ENCODE measurements at places on chromosomes 3 and 15.

DNA sequence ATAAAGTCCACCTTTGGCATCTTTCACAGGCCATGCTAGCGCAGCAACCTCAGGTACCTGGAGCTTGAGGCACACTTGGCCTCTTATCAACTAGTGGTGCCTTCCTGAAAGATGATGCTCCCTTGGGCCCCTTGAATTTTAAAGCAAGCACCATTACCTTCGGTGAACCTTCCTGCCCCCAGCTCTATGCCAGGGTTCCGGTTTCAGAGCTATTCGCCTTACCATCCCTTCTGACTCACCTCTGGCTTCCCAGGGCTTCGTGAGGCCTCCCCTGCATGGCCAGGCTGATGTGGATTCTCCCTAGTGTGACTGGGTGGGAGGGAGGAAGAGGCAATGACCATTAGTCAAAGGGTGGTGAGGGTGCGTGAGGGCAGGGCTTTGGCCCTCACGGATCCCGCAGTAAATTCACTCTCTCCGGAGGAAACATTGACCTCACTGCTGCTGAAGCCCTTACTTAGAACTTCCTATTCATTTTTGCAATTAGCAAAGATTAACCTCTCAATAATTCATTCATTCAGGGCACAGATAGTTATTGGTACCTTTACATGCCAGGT, 16.3 kb downstream of the BHLHE40 start:
- DNase-seq = no peak

DNA sequence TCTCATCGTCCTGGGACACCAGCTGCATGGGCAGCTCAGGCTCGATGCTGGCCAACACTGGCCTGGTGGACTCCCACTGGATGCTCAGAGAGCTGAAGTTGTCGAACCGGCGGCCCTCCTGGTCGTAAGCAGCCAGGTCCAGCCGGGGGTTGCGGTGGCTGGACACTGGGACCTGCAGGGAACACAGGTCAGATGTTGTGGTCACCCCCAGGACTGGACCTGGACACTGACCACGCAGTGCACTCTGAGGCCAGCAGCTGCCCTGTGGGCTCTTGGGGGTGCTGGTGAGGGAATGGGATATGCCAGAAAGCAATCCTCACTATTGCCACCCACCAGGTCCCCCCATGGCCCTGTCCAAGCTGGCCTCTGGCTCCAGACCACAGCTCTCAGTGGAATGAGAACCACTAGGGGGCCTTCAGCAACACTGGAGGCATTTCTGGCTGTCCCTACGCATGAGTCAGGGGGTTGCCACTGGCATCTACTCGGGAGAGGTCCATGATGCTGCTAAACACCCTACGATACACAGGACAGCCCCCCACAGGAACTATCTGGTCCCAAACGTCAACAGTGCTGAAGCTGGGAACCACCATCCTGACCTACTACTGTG, 66.1 kb downstream of the NUP210 start:
- no peak for DNase-seq

GRCh38 chr15:100311833-100312476, 29.8 kb downstream of the ADAMTS17 start:
- no peak for DNase-seq

GRCh38 chr3:16849229-16849628, 35.5 kb upstream of the PLCL2 start:
- DNase-seq = peak; percentile 42

GRCh38 chr3:101677436-101678286, 729 bp upstream of the ZBTB11 start:
- no peak for DNase-seq

GRCh38 chr15:65032801-65033537, 3.5 kb upstream of the MTFMT start:
- no peak for DNase-seq

Measured in stimulated activated CD8-positive, alpha-beta memory T cell treated with anti-CD3 and anti-CD28 coated beads, Interleukin-4, amount 100 ng/mL, for 1 hour (primary cell).